ENCODE measurements at places on chromosomes 12 and 14.

- no peak for DNase-seq
Observed at GRCh38 chr12:65935906-65936901, 111.9 kb downstream of the HMGA2 start.

GRCh38 chr12:105457026-105457425, 126.5 kb downstream of the C12orf75 start:
- no peak for DNase-seq

DNA sequence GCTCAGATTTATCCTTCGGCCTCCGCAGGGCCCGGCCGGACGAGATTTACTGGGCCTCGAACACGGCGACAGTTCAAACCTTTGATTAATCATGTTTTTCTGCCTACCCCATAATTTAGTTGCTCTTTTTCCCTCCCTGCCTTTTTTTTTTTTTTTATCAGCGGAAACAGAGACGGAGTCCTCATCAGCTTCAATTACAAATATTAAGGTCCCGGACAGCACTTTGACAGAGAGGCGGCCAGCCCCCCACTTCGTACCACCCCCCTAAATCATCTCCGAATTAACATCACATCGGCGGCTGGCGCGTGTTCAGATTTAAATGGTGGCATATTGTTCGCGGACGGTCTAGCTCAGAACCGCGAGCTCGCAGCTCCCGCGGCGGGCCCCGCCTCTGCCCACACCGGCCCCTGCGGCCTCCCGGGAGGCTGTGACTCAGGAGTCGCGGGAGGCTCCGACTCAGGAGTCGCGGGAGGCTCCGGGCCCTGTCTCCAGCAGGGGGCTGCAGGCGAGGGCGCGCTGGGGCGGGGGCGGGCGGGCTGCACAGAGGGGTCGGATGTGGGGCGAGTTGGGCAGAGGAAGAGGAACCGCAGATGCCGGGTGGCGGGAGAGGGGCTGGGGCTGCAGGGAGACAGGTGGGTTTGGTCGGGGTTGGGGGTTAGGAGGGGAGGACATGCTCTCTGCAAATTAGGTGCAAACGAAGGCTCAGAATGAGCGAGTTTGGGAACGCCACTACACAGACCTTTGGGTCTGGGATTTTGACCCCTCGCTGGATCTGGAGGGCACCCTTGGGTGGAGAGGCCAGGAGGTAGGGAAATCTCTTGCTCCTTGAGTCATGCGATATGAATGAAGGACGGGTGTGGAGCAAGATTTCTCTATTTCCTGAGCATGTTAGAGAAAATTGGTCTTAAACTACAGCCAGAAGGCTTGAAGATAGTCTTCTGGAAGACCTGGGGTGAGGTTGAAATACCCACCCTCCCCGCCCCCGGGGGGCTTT, 19.6 kb upstream of the ATP5MC2 start:
- DNase-seq, result peak; percentile 61

GRCh38 chr12:32309811-32310736, 89.3 kb upstream of the FGD4 start:
- DNase-seq, result peak; percentile 70

DNA sequence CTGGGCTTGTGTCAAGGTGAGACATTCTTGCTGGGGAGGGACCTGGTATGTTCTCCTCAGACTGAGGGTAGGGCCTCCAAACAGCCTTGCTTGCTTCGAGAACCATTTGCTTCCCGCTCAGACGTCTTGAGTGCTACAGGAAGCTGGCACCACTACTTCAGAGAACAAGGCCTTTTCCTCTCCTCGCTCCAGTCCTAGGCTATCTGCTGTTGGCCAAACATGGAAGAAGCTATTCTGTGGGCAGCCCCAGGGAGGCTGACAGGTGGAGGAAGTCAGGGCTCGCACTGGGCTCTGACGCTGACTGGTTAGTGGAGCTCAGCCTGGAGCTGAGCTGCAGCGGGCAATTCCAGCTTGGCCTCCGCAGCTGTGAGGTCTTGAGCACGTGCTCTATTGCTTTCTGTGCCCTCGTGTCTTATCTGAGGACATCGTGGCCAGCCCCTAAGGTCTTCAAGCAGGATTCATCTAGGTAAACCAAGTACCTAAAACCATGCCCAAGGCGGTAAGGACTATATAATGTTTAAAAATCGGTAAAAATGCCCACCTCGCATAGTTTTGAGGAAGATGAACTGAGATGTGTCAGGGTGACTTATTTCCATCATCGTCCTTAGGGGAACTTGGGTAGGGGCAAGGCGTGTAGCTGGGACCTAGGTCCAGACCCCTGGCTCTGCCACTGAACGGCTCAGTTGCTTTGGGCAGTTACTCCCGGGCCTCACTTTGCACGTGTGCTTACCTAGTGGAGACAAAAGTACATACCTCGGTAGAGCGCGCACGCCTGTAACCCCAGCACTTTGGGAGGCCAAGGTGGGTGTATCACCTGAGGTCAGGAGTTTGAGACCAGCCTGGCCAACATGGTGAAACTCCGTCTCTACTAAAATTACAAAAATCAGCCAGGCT, 4.3 kb downstream of the GAPDH start:
- DNase-seq, result no peak

- peak; percentile 96 for DNase-seq
Observed at GRCh38 chr12:4269279-4269991, 4.1 kb upstream of the CCND2 start.

- no peak for DNase-seq
Observed at GRCh38 chr14:20477211-20477876, 8.1 kb downstream of the PNP start.

DNA sequence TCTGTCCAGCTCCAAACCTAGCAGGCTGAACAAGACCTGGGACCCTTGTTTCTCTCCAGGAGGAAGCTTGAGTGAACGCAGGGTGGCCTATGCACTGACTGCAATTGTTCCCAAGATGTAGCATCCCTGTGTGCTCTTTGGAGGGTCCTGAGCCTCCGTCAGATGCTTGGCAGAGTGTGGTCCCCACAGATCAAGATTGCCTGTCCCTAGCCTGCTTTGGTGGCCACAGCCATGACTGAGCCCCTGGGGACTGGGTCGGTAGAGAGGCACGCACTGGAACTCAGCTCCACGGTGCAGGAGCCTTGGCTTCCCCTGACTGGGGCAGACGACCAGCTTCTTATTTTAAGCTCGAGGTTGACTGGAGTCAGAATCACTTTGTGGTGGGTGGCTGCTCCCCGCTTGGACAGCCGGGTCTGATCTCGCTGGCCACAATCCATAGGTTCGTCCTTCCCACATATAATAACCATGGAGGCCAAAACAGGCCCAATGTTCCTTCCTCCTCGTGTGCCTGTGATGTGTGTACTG, 97.8 kb downstream of the LGMN start:
- no peak for DNase-seq

GRCh38 chr14:103558071-103558882, 4.2 kb downstream of the BAG5 start:
- no peak for DNase-seq

- DNase-seq, result no peak
Observed at GRCh38 chr12:109557200-109557599, 16.1 kb downstream of the MMAB start.

- DNase-seq, result peak; percentile 8
Observed at GRCh38 chr12:121872546-121873215, 14.0 kb upstream of the HPD start.

All from small intestine (tissue), 16 donors.